GM20000 (cell line): ENCODE measurements at places on chromosomes 4 and X.

DNA sequence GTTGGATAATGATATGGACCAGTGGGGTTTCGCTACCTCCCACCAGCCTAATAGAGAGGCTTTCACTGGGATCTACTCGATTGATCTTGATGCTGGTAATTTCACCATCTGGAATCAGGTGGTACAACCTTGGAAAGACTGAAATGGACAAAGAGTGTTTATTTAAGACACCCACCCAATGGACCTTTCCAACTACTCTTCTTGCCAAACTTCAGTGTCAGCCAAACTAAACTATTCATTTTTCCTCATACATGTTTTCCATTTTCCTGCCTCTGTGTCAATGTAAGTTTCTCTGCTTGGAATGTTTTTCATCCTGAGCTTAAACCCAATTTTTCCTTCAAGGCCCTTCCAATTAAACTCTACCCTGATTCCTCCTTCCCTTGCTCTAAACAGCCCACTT is 92.6 kb downstream of the LNX1 start:
- DNase-seq: no peak

GRCh38 chrX:9785254-9785943 is 830 bp upstream of the SHROOM2 start:
- DNase-seq: no peak

GRCh38 chr4:61143461-61143860 is 56.7 kb upstream of the ADGRL3 start:
- DNase-seq: no peak

DNA sequence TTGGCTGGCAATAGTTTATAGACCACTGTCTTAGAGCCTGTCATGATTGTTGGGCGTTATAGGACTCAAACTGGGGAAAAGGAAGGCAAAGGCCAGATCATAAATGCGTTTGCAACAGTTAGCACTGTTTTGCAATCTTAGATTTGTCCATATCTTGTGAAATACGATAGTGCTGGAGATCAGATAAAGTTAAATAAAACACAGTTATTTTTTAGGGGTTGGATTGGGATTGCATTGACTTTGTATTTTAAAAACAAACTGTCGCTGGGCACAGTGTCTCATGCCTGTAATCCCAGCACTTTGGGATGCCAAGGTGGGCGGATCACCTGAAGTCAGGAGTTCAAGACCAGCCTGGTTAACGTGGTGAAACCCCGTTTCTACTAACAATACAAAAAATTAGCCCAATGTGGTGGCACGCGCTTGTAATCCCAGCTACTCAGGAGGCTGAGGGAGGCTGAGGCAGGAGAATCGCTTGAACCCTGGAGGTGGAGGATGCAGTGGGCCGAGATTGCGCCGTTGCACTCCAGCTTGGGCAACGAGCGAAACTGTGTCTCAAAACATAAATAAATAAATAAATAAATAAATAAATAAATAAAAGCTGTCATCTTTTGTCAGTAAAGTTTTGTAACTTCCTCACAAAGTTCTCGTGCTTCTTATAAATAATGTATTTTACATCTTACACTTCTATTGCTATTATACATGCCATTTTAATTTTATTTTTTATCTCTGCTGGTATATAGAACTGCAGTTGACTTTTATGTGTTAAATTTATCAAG is 117.2 kb downstream of the KDM6A start:
- no peak for DNase-seq

DNA sequence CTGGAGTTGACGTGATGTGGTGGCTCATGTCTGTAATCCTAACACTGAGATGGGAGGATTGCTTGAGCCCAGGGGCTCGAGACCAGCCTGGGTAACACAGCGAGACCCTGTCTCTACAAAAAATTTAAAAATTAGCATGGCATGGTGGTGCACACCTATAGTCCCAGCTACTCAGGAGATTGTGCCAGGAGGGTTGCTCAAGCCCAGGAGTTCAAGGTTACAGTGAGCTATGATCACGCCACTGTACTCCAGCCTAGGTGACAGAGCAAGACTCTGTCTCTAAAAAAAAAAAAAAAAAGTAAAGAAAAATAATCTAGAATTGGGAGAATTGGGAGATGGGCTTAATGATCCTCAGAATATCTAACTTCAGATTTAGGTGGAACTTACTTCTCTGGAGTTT is 51.1 kb downstream of the MSN start:
- DNase-seq: no peak

GRCh38 chr4:153160821-153161220 is 43.4 kb upstream of the TRIM2 start:
- no peak for DNase-seq

DNA sequence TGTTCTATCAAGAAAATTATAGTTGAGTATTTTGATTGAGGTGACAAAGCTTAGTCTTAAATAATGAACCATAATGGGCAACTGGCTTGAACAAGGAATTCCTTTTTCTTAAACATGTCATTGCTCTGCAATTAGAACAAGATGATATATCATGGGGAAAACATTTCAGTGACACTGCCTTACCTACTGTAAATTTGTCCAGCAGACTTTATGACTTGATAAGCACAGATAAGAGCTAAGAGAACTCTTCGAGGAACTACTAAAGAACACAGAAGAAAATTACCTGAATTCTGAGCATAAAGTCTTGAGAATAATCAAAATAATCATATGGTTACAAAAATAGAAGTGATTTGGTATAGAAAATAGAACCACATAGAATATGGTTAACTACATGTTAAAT is 257.8 kb downstream of the PDHA2 start:
- DNase-seq: no peak

- DNase-seq: no peak
Measured at GRCh38 chrX:17414027-17414658, 39.1 kb downstream of the NHS start.

GRCh38 chrX:107979534-107979933 is 2.6 kb downstream of the TEX13B start:
- DNase-seq: no peak

- DNase-seq: no peak
Measured at GRCh38 chr4:63757929-63758328, 651.3 kb downstream of the TECRL start.

DNA sequence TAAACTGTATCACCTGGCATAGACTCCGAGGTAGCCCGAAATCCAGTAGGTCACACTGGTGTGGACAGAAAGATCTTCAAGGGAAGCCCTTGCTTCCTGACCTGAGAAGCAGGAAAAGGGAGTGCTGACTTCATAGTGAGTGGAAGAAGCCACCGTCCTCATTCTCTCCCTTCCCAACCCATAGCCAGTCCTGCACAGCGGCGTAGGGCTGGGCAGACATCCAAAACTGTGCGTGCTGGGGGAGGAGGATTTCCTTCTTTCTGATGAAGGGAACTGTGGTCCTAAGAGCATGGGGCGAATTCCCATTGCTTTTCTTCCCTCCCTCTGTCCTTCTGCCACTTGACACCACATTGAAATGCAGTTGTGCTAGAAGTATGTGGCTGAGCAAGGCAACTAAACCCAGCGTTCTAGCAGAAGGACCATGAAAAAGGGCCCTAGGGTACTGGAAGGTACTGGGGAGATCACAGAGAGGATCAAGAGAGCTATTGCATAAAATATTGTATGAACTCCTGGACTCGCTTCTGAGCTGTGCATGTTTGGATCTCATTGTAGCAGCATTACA is 66.9 kb downstream of the STOX2 start:
- no peak for DNase-seq

- DNase-seq: no peak
Measured at GRCh38 chrX:53022381-53022780, 26.2 kb upstream of the GPR173 start.

DNA sequence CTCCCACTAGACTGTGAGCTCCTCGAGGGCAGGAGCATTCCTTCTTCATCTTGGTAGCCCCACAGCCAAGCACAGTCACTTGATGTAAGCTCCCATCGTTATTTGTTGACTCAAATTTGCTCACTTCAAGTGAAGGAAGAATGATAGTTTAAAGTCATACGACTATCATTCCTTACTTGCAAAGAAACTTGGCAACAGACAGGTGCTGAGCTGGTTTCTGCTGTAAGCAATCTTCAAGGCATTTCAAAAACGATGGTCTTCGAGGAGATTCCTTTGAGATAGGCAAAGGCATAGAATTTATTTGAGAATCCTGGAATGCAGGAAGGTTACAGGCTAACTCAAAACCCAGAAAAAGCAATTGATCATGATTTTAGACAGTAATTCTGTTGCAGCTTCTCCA is 64.8 kb downstream of the QDPR start:
- DNase-seq: no peak

DNA sequence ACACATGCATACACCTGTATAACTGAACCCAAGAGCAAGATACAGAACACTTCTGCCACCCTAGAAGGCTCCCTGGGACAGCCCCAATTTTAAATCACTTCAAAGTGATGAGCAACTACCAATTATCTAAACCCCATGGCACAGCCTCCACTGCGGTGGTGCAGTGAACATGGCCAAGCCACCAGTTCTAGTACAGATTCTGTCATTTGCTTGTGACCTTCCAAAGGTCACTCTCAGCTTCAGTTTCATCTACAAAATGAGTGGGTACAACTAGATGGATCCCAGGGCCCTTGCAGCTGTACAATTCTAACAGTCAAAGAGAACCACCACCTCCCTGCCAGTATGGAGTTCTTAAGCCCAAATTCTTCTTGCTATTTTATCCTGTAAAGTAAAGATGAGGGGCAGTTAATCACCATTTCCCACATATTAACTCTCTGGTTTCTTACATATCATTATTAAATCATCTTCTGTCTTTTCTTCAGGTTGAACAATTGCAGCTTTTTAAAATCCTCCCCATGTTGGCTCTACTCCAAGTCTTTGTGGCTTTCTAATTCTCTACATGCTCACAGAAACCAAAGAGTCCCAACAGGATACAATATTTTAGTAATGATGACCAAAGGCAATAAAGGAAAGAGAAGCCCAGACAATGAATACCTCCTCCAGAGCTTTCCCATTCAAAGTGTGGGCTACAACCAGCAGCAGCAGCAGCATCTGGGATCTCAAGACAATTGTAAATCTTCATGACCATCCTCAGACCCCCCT is 39.0 kb upstream of the GPM6B start:
- DNase-seq: no peak

DNA sequence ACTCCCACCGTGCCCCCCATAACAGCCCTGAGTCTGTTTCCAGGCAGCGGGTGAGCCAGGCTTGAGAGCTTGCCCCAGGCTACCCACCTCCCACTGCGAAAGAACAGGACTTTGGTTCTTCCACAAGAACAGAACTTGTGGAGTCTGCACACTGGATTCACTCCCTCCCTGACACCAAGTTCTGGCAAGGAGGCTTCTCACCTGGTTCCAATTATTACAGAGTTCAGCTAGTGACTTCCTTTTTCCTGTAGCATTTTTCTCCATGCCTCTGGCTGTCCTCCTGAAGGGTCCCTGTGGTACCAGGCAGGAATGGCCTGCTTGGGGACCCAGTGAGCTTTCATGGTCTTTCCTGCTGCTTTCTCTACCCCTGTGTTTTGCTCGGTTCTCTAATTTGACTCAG is 208.6 kb upstream of the SFRP2 start:
- DNase-seq: no peak

DNA sequence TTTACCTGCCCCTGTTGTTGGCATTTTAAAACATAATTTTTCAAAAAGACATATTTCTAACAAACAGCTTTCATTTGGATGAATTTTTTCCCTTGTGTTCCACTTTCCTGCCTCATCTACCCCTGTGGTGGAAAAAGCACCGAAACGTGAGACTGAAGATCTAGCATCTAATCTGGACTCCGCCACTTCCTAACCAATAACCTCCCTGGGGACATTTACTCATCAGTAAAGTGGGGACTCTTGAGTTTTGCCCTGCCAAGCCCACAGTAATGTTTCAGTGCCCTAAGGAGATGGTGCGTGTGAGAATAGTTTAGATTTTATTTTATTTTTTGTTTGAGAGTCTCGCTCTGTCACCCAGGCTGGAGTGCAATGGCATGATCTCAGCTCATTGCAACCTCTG is 56.7 kb downstream of the ADGRG2 start:
- no peak for DNase-seq

DNA sequence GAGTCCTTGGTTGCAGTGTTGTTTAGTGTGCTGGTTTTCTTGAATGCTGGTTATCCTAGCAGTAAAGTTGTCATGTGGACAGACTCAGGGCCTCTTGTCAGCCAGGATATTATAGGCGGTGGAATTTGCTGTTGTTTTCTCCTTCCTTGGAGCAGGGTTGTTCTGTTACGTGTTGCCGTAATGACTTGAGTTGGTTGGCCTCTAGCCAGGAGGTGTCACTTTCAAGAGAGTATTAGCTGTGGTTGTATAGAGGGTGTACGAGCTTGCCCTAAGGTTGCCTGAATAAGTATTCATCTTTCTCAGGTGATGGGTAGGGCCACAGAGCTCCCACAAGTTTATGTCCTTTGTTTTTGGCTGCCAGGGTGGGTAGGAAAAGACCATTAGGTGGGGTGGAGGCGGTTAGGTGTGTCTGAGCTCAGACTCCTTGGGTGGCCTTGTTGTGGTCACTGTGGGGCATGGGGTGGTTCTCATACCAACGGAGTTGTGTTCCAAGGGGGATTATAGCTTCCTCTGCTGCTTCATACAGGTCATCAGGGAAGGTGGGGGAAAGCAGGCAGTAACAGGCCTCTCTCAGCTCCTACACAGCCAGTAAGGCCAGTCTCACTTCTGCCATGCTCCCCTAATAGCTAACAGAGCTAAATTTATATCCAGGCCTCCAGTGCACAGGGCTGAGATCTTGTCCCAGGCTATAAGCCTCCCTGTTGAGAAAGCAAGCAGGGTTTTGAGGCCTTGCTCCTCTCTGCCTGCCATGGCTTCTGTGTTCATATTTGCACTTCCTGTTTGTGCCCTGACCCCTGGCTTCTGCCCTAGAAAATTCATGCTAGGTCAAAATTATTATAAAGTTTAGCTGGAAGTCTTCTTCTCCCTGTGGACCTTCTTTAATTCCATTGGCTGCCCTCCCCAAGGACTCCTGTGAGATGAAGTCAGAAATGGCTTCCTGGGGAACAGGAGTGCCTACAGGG is 594.7 kb downstream of the RAPGEF2 start:
- no peak for DNase-seq

GRCh38 chr4:122548886-122549630 is 71.8 kb downstream of the IL21 start:
- DNase-seq: no peak
